ENCODE measurements at places on chromosomes 2 and 18.

GRCh38 chr2:158818511-158818910 is 23.4 kb downstream of the DAPL1 start:
- no peak for DNase-seq

DNA sequence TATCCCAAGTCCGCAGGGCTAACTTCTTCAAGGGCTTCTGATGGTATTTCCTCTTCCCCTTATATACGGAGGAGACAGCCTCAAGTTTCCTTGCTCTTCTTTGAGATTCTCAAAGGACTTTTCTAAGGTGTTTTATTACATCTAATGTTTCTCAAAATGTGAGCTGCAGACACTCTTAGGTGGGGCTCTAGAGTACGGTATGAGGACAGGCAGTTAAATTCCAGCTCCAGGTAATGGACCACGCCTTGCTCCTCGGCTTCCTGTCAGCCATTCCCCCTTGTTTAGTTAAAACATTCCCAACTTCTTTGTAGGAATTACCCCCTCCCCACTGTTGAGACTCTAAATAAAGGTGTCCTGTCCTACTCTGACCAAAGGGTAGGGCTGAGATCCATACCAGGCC is 131.9 kb downstream of the IRS1 start:
- no peak for DNase-seq

GRCh38 chr18:56269958-56270357 is 368.4 kb downstream of the TXNL1 start:
- no peak for DNase-seq

- DNase-seq: no peak
These were observed at the start of gene CERKL for GRCh38 chr2:181656450-181657291. Gene CERKL (minus strand): TSS chr2:181657105. CDS start chr2:181657006, 99 bp downstream.

DNA sequence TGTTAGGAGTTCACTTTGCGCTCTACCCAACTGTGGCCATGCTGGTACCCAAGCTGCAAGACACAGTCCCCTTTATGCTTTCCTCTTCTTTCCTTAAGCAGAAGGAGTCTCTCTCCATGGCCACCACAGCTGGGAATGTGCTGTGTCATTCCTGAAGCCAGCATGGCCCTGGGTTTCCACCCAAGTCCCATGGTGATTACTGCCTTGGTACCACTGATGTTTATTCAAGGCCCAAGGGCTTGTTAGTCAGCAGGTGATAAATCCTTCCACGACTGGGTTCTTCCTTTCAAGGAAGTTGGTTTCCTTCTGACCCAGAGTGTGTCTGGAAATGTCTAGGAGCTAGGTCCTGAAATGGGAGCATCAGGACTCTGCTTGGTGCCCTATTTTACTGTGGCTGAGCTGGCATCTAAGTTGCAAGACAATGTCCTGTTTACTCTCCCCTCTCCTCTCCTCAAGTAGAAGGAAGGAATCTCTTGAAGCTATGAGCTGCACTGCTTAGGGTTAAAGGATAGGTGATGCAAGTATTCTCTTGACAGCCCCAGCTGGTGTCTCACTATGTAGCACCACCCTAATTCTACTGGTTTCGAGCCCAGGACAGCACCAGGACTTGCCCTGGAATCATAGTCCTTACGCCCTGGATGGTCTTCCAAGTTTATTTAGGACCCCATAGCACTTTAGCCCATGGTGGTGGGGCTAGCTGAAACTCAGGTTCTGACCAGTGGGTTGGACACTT is 18.7 kb upstream of the NUP35 start:
- no peak for DNase-seq

GRCh38 chr18:61984349-61984748 is 91.5 kb upstream of the RNF152 start:
- DNase-seq: no peak

- no peak for DNase-seq
These were observed 90.4 kb downstream of the MTCL1 start for GRCh38 chr18:8795586-8796325.

DNA sequence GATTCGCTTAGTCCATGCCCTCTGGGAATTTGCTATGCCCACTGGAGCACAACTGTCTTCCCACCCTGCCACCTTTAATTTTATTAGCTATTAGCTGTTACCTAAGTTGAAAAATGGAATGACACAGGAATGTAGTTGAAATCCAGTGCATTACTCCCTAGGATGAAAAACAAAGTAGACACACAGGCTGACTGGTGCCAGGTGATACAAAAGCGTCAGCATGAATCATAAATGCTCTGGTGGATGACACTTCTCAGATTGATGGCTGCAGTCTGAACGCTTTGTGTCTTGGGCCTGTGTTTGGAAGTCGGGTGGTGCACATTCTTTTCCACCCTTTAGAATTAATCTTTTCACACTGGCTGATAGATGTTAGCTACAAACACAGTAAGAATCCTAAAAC is 802.0 kb downstream of the DCC start:
- DNase-seq: no peak

GRCh38 chr2:230158468-230158867 is 61.3 kb downstream of the SP110 start:
- no peak for DNase-seq

GRCh38 chr2:130385709-130386108 is 29.9 kb downstream of the PTPN18 start:
- DNase-seq: no peak

DNA sequence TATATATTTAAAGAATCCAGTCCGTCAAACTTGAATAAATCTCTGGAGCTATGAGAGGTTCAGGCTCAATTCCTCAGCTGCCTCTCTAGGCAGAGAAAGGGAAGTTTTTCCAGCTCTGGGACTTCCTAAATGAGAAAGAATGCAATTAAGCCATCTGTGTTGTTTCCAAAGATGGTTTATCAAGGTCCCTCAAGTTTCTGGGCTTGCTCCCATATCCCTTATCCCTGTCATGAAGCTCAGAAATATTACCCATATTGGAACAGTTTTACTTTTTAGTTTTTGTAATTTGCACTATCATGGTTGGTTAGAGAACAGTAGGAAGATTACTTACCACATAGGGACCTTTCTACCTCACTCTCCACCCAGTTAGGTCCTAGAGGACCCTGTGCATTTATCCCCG is 1.4 kb downstream of the CNTNAP5 start:
- DNase-seq: no peak

DNA sequence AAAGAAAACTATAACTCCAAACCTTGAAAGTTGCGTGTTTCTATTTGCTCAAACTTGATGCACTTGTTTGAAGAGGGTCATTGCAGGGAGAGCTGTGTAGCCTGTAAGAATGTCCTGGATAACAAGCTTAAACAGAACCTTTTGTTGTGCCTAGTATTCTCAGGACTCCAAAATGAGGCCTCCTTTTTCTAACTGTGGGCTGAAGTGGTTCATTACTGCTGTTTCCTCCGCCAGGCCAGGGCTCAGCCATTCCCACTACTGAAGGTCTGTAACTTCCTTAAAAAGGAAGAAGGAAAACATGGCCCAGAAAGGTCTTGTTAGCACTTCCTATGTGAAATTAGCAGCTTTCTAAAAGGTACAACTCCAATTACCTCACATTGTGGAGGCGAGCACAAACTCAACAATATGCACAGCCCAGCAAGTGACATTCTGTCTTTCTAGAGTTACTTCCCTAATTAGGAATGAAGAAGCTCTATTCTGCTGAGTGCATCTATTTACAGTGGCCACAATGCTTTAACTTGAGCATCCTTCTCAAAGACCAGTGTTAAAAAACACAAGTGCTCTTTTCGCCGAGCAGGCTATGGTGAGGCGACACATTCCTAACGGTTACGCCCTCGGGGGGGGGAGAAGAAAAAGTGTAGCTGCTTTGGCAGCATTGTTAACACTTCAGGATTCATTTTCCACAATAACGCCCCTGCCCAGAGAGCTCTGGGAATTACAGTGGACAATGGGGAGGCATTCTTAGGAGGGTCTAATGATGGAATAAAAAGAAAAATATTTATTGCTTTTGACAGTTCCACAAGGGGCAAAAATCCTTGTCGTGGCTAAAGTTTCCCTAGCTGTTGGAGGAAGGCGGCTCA is 136.9 kb upstream of the SIX3 start:
- DNase-seq: no peak

DNA sequence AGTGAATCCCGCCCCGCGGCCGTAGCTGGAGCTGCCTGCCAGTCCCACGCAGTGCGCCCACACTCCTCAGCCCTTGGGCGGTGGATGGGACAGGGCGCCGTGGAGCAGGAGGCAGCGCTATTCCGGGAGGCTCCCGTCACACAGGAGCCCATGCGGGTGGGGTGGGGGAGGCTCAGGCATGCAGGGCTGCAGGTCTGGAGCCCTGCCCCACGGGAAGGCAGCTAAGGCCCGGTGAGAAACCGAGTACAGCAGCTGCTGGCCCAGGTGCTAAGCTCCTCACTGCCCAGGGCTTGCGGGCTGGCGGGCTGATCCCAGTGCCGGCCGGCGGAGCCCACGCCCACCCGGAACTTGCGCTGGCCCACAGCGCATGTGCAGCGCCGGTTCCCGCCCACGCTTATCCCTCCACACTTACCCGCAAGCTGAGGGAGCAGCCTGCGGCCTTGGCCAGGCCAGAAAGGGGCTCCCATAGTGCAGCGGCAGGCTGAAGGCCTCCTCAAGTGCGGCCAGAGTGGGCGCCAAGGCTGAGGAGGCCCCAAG is 1152.8 kb upstream of the CELF4 start:
- no peak for DNase-seq

DNA sequence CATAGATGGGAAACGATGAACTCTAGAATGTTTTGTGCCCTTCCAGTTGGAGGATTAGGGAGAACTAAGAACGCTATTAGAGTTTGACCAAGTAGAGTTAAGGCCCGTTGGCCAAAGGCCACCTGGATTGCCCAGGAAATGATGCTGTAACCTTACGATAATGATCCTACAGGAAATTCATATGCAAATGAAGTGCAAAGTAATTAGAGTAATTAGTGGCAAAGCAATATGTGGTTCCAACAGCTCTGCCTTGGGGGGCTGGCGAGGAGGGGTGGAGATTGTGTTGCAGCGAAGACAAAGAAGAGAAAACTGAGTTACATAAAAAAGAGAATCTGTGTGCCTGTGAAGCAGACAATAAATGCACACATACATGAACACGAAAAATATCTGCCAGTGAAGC is 61.5 kb upstream of the BOD1L2 start:
- DNase-seq: no peak
